Cerebellum (tissue), 4 donors: ENCODE measurements at places on chromosomes 5 and 9. TPM values are rescaled to one million over a fixed set of nuclear protein-coding genes. Genes with fewer than 3 reads are reported as not detected.

TNC gene
- total RNA-seq, result 133 TPM

COMMD10 gene
- 30.6 TPM for total RNA-seq

TAF11L7 gene
- not detected for total RNA-seq

GRCh38 chr5:123717139-123717538, 205.2 kb downstream of the CSNK1G3 start:
- no peak for DNase-seq

DNA sequence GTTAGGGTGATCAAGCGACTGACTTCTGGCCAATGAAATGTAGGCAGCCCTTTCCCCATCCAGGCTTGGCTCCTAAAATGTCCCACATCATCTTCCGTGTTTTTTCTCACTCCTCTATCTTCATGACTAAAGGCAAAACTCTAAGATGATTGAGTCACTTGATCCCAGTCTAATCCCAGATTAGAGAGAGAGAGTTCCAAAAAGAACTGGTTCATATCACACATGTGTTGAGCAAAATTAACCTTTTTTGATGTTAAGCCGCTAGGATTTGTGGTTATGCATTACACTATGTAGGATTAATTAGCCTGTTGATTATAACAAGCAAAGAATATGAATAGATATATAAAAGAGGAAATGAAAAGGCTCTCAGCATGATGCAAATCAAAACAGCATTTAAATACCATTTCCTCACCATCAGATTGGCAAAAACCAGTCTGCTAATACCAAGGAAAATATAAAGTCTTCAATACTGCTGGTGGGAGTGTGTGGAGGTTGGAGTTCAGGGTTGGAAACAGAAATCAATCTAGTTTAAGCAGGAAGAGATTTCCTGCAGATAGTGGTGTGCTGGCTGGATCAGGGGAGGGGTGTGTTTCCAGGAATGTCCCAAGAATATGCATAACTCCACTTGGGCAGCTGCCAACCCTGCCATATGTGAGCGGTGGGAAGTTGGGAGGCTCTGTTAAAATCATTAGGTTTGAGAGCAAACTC, 187.6 kb upstream of the S1PR3 start:
- DNase-seq, result no peak

DNA sequence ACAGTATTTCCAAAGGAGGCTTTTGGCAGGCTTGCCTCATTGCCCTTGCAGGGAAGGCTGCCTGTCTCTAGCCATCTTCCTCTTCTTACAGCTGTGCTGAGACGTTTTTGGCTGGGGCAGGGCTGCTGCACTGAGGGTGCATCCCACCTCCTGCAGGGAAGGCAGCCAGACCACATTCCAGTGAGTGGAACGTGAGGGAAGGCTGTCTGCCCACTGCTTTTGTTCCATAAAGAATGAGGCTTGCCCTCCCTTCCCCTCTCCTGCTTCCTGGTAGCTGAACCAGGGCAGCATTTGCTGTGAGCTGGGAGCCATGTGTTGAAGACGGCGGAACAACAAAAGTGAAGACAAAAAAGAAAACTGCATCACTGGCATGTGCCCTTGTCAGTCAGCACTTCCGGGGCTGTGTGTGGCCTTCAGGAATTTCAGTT, 16.8 kb downstream of the MGAT1 start:
- no peak for DNase-seq

DNA sequence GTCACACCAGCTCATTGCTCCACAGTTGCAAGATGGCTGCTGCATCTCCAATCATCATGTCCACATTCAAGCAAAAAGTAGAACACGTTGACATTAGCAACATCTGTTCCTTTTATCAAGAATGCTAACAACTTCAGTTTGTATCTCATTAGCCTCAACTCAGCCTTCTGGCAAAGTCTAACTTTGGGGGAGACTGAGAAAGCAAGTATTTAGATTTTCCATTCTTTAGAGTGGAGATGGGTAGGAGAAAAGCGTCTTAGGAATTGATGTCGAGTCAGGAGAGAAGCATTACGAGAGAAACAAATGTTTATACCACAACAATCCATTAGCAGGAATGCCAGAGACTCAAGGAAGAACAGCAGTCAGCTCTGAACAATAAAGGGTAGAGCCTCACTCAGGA, 446.3 kb downstream of the ENC1 start:
- DNase-seq, result no peak

GRCh38 chr9:137531099-137531765, 19.0 kb downstream of the PNPLA7 start:
- no peak for DNase-seq

GRCh38 chr5:142181096-142181495, 72.5 kb downstream of the NDFIP1 start:
- no peak for DNase-seq

DNA sequence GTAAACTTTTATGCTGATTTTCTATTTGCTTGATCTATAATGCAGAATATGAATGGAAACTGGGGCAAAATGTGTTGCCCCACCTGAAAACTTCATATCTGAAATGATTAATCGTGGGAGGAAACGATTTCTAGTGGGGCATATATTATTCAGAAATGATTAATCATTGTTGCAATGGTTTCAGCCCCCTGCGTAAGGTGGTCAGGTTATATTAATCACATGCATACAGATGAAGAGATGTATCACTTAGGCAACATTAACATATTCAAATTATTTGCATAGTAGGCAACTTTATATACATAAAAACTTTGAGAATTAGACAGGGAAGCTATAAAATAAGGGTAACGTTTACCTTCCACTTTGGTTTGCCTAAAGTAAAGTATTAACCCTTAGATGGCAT, 49.8 kb downstream of the LSM11 start:
- no peak for DNase-seq

DNA sequence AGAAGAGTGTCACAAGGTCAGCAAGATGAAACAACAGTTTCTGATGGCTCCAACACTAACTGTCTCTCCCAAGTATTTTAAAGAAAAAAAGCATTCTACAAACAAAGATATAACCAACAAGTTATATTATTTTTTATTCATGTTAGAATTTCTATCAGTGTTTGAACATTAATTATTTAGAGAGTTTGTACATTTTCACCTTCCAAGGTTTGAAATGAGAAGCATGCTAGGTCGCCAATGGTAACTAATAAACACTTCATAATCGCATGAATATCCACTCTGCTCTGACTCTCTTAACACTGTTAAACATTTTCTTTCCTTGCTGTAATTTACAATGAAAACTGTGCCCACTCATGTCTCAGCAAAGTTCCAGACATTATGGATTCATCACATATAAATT, 73.5 kb downstream of the PTCH1 start:
- DNase-seq, result no peak

DNA sequence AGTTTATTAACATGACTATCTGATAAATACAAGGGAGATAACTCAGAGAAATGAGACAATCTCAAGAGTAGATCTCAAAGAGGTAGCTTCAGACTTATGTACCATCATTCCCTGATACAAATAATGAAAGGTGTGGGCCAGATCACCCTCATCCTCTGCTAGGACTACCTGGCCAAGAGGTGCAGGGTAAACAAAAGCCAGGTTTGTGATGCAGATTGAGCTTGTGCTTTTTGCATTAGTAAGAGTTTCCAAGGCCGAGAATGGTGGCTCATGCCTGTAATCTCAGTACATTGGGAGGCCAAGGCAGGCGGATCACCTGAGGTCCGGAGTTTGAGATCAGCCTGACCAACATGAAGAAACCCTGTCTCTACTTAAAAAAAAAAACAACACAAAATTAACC, 8.9 kb upstream of the SPIN1 start:
- no peak for DNase-seq

DNA sequence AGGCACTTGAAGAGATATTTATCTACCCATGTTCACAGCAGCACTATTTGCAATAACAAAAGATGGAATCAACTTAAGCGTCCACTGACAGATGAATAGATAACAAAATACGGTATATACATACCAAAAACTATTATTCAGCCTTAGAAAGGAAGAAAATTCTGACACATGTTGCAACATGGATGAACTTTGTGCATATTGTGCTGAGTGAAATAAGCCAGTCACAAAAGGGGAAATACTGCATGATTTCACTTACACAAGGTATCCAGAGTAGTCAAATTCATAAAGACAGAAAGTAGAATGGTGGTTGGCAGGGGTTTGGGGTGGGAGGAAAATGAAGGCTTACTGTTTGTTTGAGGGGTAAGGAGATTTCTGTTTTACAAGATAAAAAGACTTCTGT, 66.0 kb downstream of the FBN2 start:
- no peak for DNase-seq

GRCh38 chr5:167684251-167684650, 607.2 kb upstream of the WWC1 start:
- no peak for DNase-seq

DNA sequence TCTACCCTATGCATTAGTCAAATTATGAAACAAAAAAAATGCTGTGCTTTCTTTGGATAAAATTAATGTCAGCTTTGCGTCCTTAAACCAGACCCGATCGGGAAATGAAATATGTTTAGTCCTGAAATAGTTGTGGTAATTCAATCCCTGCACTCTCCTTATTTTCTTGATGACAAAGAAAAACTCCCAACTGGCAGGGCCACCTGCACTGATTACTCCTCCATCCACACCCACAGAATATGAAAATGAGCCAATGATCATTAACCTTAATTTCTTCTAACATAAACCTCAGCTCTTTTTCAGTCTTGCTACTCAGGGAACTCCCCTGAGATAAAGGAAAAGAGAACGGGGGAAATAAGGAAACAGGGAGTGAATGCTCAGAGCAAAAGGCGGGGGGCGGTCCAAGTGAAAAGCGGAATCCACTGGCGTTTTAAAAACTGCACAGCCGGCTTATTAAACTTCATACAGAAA, 245.3 kb downstream of the BNC2 start:
- DNase-seq, result no peak

DNA sequence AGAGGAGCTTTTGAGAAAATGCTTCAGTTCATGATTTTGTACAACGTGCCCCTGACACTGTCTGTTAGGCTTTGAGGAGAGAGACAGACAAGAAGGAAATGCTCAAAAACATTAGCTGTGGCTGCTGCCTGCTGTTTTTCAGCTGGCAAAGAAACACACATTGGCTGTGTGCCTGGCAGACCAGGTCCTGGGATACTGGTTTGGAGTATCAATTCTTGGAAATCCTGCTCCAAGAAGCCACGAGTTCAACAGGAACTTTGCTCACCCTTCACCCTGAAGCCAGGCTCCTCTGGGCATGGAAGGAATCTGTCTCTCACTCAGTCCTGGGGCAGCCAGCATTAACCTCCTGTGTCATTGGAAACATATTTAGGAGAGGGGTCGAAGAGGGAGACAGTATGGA, 245.5 kb downstream of the AUH start:
- DNase-seq, result no peak

DNA sequence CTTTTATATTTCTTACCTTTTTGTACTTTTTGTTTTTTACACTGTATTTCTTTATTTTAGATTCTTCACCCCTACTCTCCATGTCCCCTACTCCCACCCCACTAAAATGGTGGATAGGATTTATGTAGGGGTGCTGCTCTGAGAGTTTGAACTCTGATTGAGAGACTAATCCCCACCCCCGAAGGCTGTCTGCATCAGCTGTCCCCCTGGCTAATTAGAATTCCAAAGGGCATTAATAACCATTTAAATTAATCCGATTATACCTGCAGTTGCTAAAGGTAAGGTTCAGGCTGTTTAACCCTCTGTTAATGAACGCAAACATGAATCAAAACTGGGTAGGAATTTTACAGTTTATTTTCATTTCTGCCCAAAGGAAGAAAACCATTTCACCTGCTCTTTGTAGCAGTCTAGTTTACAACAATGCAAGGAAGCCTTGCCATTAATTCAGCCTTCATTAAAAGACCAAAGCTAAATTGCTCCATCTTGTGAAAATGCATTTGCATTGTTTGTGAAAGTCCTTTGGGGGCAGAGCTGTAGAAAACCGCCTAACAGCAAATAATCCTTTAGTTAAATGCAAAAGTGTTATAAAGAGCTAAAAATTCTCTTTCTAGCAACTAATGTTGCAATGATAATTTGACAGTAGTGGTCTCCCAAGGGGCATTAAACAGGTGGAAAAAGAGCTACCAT, 71.2 kb downstream of the ZCCHC7 start:
- no peak for DNase-seq

GRCh38 chr9:116661037-116661954, 25.8 kb upstream of the TRIM32 start:
- peak; percentile 78 for DNase-seq

DNA sequence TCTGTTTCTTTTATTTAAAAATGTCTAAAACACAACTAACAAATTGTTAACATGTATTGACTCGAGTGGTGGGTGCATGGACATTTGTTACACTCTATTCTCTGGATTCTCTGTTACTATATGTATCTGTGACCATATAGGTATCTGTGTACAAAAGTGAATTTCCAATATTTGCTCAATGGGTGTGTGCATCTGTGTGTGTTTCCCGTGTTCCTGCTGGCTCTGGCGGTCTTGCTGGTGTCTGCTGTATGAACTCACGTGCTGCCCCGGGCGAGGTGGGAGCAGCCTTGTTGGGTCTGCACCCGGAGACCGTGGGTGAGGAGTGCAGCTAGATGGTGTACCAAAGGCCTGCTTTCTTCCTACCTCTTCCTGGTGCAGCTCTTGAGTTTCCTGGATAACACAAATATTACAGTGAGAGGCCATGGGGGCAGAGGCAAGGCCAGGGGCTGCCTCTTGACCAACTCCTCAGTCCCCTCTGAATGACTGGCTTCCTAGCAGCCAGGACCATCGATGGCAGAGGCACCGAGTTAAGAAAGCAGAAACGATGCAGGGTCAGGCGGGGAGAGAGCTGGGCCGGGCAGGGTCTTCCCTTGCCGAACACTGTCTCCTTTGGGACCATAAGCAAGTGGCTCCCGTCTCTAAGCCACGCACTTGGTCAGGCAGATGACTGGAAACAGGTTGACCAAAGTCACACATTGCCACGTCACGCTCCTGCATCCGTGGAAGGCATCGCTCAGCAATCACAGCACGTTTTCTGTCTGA, 49.5 kb downstream of the LHX2 start:
- DNase-seq, result no peak
